ENCODE measurements at places on chromosomes 1 and 21.

DNA sequence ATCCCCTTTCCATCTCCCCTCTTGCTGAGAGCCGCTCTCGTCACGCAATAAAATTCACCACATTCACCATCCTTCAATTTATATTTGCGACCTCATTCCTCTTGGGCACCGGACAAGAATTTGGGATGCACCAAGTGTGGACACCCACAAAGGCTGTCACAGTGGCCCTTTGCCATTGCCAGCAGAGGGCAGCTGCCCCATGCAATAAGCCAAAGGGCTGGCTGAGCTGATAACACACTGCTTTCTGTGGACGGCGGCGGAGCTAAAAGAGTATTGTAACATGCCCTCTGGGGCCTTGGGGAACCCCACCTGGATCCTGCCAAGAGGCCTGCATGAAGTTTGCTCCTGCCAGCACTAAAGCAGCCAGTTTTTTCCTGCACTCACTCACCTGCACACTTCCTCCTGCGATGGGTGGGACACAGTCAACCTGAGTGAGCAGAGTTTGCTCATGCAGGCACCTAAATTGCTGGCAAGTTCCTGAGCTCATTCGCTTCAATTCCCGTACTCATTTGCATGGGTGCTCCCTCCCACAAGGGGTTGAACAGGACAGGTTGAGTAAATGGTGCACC, 792.3 kb upstream of the ADAMTS5 start:
- no peak for DNase-seq

GRCh38 chr21:16676391-16676790, 836.5 kb upstream of the CXADR start:
- no peak for DNase-seq

GRCh38 chr1:35222322-35223083, 29.6 kb upstream of the SFPQ start:
- DNase-seq: no peak

GRCh38 chr1:7384679-7385078, 386.4 kb upstream of the VAMP3 start:
- DNase-seq: no peak

DNA sequence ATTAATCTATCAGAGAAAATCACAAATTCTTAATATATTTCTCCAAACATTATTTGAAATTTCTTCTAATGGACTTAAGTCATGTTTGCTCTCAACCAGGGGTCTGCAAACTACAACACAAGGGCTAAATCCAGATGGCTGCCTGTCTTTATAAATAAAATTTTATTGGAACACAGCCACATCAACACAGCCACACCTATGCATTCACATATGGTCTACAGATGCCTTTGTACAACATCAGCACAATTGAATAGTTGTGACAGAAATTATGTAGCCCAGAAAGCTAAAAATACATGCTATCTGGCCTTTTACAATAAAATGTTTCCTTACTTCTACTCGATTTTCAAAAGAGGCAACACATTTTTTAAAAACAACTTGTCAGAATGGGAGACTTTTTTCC, 103.9 kb downstream of the DPYD start:
- no peak for DNase-seq

- no peak for DNase-seq
Measured at GRCh38 chr1:184545601-184546000, 158.8 kb downstream of the C1orf21 start.

- DNase-seq: no peak
Measured at GRCh38 chr1:156664046-156664766, 13.0 kb downstream of the NES start.

GRCh38 chr1:81467383-81467782, 333.4 kb upstream of the ADGRL2 start:
- DNase-seq: no peak

- no peak for DNase-seq
Measured at GRCh38 chr1:45884700-45885099, 81.3 kb downstream of the MAST2 start.

GRCh38 chr1:222991177-222991576, 151.9 kb downstream of the TLR5 start:
- no peak for DNase-seq

GRCh38 chr1:182244451-182244850, 147.1 kb downstream of the GLUL start:
- DNase-seq: no peak

- no peak for DNase-seq
Measured at GRCh38 chr1:106768501-106768900, 288.0 kb upstream of the PRMT6 start.

GRCh38 chr1:225650179-225650578, 2.7 kb downstream of the ENAH start:
- DNase-seq: no peak

- no peak for DNase-seq
Measured at GRCh38 chr1:59022199-59022598, 238.4 kb upstream of the JUN start.

DNA sequence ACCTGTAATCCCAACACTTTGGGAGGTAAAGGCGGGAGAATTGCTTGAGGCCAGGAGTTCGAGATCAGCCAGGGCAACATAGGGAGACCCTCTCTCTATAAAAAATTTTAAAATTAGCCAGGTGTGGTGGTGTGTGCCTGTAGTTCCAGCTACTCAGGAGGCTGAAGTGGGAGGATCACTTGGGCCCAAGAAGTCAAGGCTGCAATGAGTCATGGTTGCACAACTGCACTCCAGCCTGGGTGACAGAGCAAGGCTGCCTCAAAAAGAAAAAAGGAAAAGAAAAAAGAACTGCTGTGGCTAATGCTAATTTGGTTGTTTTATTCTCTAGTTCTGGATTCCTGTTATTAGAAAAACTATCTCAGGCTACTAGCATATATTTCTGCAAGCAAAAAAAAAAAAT, 29.8 kb downstream of the DBT start:
- DNase-seq: no peak

- no peak for DNase-seq
Measured at GRCh38 chr21:38499296-38499695, 1.0 kb upstream of the ERG start.

- DNase-seq: no peak
Measured at GRCh38 chr1:246629030-246629429, 62.8 kb downstream of the CNST start.

GRCh38 chr1:6614019-6614928, 743 bp downstream of the PHF13 start:
- peak; percentile 61 for DNase-seq

GRCh38 chr1:61742620-61743430, 545 bp downstream of the PATJ start:
- DNase-seq: no peak

GRCh38 chr1:200880212-200880611, 7.4 kb downstream of the GPR25 start:
- DNase-seq: no peak

DNA sequence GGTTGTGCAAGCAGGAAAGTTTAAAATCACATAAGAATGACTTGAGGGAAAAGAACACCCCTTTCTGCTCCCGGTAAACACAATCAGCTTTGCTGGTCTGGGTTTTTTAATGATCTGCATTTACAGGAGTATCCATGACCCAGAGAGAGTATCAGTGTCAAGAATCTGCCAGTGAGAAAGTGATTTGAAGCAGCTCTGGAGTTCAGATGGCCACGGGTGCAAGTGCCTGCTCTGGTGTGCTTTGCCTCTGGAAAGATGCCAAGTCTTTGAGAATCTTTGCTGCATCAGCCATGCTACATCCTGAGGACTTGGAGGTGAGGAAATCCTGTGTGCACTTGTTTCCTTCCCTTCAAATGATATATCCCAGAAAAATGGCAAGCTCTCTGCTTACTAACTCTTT, 18.6 kb upstream of the MYSM1 start:
- peak; percentile 23 for DNase-seq

- no peak for DNase-seq
Measured at GRCh38 chr21:21029164-21029563, 31.0 kb downstream of the NCAM2 start.
